Endothelial cell of coronary artery (primary cell): ENCODE measurements at places on chromosomes 5 and 9. TPM values are rescaled to one million over a fixed set of nuclear protein-coding genes. Genes with fewer than 3 reads are reported as not detected.

The PHF24 gene
- total RNA-seq = not detected in 2 replicates

The NIM1K gene
- 0.09 TPM in 1 of 2 replicates, not detected in the other for total RNA-seq

The CACNA1B gene
- under 0.01 and 0.18 TPM in 2 replicates for total RNA-seq

The CCL19 gene
- not detected in 2 replicates for total RNA-seq

The TIMD4 gene
- not detected in 2 replicates for total RNA-seq

The HRH2 gene
- total RNA-seq = under 0.01 and 0.09 TPM in 2 replicates

The SH3PXD2B gene
- 19.5 and 21.9 TPM in 2 replicates for total RNA-seq

The RAB3C gene
- total RNA-seq = under 0.01 TPM in 1 of 2 replicates, not detected in the other

The AMBP gene
- not detected in 2 replicates for total RNA-seq

The PJA2 gene
- total RNA-seq = 58.1 and 74.9 TPM in 2 replicates

The FOXD4 gene
- 0.09 and 0.19 TPM in 2 replicates for total RNA-seq

The PCDH12 gene
- 16.8 and 39.3 TPM in 2 replicates for total RNA-seq

The RNF208 gene
- 0.09 and 0.19 TPM in 2 replicates for total RNA-seq

The SUSD1 gene
- 22.9 and 32.1 TPM in 2 replicates for total RNA-seq

The UBTD2 gene
- 21.1 and 23.5 TPM in 2 replicates for total RNA-seq

The FCN1 gene
- not detected in 2 replicates for total RNA-seq

The ROPN1L gene
- total RNA-seq = 0.28 and 0.45 TPM in 2 replicates

The SH3RF2 gene
- total RNA-seq = 1.2 and 4.3 TPM in 2 replicates

The FAM221B gene
- not detected in 2 replicates for total RNA-seq

The RCL1 gene
- total RNA-seq = 15.9 and 17.1 TPM in 2 replicates

The IFNK gene
- not detected in 2 replicates for total RNA-seq

The HTR1A gene
- 0.09 TPM in 1 of 2 replicates, not detected in the other for total RNA-seq

The CNTNAP3B gene
- 64.3 and 128 TPM in 2 replicates for total RNA-seq

The SNCB gene
- 0.09 TPM in 1 of 2 replicates, not detected in the other for total RNA-seq
